ENCODE measurements at places on chromosomes 2 and 18.

DNA sequence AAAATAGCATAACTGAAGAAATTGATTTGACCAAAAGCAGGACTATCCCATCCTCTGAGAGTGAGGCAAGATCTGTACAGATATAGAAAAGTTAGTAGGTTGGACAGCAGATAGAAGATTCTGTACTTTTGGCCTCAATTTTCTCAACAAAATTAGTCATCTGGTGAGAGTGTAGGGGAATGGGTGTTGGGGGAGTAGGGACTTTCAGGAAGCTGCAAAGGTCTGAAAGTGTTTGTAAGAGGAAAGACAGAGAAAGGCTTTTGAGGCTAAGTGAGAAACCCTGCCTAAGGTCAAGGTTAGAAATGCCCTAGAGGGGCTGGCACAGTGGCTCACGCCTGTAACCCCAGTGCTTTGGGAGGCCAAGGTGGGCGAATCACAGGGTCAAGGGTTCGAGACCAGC lies 40.3 kb downstream of the DAPL1 start:
- DNase-seq, result no peak

DNA sequence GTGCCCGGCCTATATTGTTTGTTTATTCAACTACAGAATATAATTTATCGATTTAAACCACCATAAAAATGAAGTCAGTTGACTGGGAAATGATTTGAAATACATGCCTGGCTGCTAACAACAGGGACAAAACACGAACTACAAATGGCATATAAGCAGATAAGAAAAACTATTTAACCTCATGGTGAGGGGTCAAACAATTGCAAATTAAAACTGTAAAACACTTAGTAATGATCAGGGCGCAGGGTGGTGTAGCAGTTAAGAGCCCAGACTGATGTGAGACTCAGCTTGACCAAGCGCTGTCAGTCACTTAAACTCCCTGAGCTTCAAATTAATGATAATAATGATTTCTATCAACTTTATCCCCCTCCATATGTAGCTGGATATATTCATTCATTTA lies 6.7 kb downstream of the MTHFD2 start:
- no peak for DNase-seq

GRCh38 chr2:231007286-231008098 lies 11.6 kb downstream of the SPATA3 start:
- no peak for DNase-seq

- no peak for DNase-seq
Observed at GRCh38 chr2:219829667-219830352, 202.4 kb downstream of the SLC4A3 start.

GRCh38 chr2:241148891-241149674 lies at the start of gene PASK:
PASK (minus strand) TSS chr2:241149472; CDS start chr2:241143032, 6,440 bp downstream.
- DNase-seq, result peak; percentile 96

- DNase-seq, result no peak
Observed at GRCh38 chr2:116491292-116491691, 1323.2 kb upstream of the DDX18 start.

DNA sequence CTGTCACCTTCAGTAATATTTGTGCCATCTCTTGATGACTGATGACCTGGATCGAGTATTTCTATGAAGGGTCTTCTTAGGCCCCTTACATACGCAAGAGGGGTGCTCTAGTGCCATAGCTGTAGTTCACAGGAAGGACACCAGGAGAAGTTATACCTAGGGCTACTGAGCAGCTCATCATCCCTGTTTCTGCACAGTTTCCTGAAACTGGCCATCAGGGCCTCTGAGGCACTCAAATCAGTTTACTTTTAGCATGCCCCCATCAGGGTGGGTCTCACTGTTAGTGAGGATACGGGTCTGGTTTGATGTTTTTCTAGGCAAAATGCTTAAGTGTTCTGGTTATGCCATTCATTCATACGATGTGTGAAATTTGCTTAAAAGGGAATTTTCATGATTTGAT lies 20.0 kb upstream of the FBLN7 start:
- no peak for DNase-seq

DNA sequence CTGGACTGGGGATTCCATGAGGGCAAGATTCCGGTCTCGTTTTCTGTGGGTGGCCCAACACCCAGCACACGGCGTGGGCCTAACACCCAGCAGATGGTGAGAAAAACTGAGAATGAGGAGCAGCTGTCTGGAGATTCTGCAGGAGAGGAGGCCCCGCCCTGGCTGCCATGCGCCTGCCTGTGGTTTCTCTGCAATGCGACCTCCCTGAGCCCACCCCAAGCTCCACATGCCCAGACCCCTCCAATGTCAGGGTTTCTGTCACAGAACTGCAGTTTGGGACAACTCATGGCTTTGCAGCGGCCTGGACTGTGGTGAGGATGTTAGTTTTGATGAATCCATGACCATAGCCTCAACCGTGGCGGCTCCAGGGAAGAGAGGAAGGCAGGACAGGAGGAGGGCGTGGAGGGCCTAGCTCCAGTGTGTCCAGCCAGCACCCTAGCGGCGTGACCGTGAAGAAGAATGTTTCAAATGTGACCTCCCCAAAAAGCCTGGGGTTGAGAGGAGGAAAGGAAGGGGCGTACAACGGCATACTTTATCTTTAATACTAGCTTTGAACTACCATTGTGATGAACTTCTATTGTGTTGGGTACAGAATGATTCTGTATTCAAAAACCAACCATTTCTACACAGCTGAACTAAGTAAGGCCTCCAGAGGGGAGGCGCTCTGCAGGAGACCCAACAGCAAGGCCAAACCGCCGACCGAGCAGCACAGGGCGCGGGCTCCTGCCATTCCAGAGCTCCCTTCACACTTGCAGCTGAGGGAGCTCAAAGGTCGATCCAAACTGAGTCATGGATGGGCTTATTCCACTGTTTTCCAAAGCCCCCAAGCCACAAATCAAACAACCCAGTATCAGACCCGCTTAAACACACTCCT lies 3.4 kb downstream of the PXDN start:
- no peak for DNase-seq

DNA sequence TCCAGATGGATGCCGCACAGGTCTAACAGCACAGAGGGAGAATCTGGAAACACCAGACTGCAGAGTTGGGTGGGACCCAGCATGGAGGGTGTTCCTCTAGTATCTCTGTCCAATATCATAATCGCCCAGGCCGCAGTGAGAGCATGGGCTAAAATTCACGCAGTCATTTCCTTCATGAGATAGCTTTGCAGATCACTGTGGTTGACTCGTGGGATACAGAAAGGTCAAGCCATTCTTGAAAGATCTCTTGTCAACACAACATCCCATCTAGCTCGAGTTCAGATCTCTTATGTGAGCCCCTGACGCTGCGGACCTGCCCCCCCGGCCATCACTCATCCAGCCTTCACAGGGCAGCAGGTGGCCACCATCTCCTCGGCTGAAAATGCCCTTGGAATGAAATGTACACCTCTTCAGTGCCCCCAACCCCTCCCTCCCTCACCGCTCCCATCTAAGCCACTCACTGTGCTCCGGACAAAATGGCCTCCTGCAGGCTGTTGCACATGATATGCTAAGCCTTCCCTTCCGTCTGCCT lies 45.9 kb downstream of the FOSL2 start:
- no peak for DNase-seq

DNA sequence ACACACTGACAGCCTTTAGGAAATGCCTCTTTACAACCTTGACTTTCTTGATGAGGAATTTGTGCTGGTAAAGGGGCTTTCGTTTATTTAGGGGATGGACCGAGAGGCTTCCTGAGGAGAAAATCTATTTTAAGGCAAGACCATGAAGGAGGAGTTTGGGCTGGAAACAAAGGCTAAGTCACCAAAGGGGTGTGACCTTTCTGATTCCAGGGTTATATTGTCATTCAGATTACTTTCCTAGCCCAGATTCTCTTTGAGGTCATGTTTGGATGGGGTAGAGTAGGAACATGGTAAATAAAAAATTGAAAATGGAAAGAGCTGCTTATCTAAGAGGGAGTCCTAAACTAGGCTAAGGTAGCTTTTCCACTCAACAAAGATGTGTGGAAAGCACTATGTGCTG lies 77.1 kb upstream of the UGP2 start:
- DNase-seq, result no peak

DNA sequence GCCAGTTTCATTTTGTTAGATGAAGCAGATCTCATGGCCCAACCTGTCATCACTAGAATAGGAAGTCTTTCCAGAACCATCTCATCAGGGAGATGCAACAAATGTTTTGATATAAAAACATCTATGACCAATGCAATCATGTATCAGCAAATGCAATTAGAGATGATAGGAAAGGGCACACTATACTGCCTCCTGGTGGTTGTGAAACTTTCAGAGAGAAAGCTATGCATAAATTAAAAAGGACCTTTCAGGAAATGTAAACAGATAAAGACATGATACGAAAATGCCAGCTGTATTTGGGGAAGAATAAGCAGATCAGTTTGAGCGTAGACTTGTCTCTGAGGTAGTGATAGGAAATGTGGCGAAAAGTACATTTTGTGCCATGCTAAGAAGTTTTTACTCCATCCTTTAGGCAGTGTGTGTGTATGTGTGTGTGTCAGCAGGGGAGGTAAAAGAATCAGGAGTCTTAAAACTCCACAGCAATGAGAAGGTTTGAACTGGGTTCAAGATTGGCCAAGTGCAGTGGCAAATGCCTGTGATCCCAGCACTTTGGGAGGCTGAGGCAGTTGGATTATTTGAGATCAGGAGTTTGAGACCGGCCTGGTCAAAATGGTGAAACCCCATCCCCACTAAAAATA lies 479.3 kb downstream of the CPS1 start:
- DNase-seq, result no peak

GRCh38 chr2:136052369-136053362 lies 65.3 kb downstream of the CXCR4 start:
- DNase-seq, result no peak

DNA sequence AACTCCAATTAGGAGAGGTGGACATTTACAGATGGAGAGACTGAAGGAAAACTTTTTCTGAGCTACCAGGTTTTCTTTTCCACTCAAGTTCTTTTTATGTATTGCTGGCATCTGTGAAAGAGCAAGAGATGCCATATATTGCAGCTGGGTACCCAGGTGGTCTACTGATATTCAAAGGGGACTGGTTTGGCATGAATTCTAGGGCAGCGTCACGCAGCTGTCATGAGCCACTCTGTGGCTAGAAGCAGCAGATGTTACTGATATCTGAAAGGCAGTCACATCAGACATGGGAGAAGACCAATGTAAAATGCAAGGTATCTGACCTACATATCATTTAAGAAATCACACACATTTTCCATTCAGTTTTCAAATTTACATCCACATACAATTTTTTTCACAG lies 408.8 kb downstream of the GALNT13 start:
- no peak for DNase-seq

GRCh38 chr2:135227386-135227785 lies 175.3 kb downstream of the RAB3GAP1 start:
- DNase-seq, result no peak

- DNase-seq, result no peak
Observed at GRCh38 chr18:28045176-28045810, 131.6 kb downstream of the CDH2 start.

All from stimulated activated CD8-positive, alpha-beta memory T cell treated with anti-CD3 and anti-CD28 coated beads, Interleukin-4, amount 100 ng/mL, for 48 hours (primary cell).